NCI-H524 treated with DMSO at 0.1 percent for 48 hours (cell line): ENCODE measurements at places on chromosomes 11 and 22.

- peak; percentile 46 for DNase-seq
These were observed 104.9 kb downstream of the MICAL3 start for GRCh38 chr22:17919276-17920144.

DNA sequence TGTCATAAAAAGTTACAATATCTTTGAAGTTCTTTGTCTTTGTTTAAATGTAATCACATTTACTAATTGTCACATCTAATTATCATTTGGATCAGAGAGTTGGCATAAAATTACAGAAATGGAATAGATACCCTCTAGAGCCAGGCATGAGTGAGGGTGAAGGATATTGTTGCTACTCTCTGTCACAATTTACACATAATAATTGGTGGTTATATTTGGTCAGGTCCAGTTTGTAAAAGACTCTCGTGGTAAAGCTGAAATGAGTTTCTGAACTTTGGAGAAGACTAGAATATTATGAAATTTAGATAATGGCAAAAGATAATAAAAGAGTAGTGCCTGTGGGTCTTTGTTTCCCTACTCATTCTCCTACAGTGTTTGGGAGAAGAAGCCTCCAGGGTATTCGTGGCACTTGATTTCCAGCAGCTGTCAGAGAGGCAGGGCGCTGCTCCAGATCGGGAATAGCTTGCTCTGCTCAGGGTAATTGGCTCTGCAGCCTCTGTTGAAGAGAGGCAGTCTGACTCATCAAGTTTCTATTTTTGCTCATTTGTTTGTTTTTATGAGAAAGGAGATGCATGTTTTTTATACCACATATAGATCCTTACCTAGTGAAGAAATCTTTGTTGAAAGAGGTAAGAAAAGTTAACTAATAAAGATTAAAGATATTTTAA is 349.9 kb downstream of the CNTN5 start:
- DNase-seq, result peak; percentile 7

DNA sequence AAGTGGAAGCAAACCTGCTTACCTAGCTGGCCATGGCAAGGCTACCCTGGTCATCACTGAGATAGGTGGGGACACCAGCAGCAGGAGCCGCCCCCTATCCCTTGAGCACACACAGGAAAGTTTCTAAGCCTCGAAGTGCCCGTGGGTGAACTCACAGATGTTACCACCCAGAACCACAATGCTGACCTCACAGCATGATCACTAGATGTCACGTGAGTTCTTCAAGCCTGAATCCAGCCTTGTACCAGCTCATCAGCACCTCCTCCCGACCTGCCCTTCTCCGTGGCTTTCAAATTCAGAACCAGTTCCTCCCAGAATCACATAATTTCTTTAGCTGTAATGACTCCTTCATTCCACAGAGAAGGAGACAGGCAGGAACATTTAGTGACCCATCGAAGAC is 24.7 kb upstream of the TIMP3 start:
- no peak for DNase-seq

DNA sequence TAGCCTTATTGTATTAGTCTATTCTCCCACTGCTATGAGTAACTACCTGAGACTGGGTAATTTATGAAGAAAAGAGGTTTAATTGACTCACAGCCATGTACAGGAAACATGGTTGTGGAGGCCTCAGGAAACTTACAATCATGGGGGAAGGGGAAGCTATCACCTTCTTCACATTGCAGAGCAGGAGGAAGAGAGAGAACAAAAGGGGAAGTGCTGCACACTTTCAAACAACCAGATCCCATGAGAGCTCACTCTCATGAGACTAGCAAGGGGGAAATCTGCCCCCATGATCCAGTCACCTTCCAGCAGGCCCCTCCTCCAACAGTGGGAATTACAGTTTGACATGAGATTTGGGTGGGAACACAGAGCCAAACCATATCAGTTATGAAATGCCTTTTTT is 179.4 kb downstream of the ARHGAP42 start:
- no peak for DNase-seq

GRCh38 chr11:115921986-115922385 is 417.8 kb upstream of the CADM1 start:
- DNase-seq, result no peak

DNA sequence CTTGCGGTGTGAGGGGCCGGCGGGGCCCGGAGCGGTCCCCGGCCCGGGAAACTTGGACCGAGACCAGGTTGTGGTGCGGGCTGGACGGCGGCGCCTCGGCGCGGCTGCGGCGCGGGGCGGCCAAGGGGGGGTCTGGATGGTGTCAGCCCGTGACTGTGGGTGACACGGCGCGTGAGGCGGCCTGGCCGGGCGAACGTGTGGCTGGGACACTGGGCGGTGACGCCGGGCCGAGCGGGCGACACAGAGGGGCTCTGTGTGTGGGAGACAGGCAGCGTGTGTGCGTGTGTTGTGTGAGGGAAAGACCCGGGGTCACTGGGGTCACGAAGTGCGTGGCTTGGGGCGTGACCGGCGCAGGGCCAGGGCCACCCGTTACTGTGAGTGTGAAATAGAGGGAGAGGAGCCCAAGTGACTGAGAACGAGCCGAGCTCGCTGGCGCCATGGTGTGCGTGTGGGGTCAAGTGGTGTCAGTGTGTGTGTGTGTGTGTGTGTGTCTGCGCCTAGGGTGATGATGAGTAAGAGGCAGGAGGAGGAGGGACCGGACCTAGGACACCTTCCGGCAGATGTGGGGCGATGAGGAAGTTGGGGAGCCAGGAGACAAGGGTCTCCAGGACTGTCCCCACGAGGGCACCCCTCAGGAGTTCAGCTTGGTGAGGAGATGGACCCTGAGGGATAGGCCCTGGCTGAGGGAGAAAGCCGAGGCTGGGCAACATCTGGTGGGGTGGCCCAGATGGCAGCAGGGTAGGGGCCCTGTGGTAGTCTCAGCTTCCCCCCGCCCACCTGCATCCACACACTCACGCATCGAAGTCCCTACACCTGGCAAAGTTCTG is 817 bp downstream of the RELT start:
- DNase-seq, result no peak

GRCh38 chr11:45048313-45048841 is 97.7 kb upstream of the TP53I11 start:
- no peak for DNase-seq

- DNase-seq, result no peak
These were observed 115.9 kb upstream of the CSNK2A3 start for GRCh38 chr11:11468954-11469353.

- no peak for DNase-seq
These were observed 52.0 kb downstream of the KIRREL3 start for GRCh38 chr11:126948563-126948962.

- DNase-seq, result no peak
These were observed 775 bp downstream of the FAM181B start for GRCh38 chr11:82732734-82733443.

- no peak for DNase-seq
These were observed 57.3 kb downstream of the CD82 start for GRCh38 chr11:44622721-44623258.

GRCh38 chr11:111299101-111300026 is 1.0 kb downstream of the POU2AF3 start:
- DNase-seq, result no peak

DNA sequence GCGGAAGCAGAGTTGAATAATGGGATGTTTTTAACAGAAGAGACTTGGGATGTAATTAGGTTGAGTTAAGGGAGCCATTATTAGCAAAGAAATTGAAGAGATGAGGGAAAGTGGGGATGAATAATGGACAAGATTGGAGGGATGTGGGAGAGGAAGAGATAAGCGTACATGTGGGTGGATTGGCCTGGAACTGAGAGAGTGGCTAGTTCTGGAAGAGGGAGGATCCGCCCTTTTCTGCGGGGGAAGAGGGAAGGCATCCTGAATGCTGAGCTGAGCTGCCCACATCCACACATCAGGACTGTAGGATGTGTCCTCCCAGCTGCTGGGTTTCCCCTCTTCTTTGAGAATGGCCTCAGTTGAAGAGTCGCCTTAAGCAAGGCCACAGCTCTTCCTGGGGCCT is 68.3 kb upstream of the CADM1 start:
- no peak for DNase-seq

DNA sequence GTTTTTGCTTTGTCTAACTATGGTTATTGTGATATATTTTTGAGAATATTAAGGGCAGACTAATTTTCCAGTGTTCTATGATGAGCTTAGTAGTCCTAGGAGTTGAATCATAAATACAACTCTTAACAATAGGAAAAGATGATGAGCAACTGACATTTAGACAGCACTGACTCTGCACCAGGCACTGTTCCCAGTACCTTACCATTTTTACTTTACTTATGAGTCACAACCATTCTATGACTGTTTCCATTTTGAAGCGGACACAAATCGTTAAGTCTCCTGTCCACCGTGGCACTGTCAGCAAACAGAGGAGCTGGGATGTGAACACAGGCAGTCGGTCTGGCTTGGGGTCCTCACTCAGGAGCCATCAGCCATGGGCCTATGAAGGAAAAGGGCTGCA is 3.4 kb upstream of the SCGB2A2 start:
- no peak for DNase-seq
